ENCODE measurements at places on chromosomes 5 and 9.

DNA sequence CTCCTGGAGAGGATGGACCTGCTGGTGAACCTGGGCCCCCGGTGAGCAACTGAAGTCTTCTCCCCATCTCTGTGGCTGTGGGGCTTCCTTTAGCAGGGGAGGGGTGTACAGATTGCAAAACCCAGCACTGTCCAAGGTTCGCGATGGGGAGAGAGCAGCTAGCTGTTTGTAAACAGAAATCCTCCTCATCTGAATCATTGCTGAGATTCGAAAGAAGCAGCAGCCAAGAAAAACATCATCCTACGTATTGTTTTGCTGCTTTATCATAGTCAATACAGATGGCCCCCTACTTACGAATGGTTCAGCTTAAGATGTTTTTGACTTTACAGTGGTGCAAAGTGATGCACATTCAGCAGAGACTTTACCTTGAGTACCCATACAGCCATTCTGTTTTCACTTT is 80.0 kb upstream of the TGFBR1 start:
- DNase-seq = no peak

DNA sequence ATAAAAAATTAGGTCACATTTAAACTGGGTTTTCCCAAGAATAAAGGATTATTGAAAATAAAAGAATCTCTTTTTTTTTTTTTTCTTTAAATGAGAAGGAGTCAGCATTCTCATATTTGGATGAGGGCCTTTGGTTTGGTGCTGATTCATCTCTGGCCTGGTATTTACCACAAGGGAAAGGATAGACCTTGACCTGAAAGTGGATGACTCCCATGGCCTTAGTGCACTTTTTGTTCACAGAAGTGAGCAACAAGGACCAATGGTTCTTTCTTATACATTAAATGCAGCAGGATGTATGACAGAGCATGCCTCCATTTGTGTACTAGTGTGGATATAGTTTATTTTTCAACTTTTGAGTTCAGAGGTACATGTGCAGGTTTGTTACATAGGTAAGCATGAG is 6.9 kb downstream of the YTHDC2 start:
- no peak for DNase-seq

DNA sequence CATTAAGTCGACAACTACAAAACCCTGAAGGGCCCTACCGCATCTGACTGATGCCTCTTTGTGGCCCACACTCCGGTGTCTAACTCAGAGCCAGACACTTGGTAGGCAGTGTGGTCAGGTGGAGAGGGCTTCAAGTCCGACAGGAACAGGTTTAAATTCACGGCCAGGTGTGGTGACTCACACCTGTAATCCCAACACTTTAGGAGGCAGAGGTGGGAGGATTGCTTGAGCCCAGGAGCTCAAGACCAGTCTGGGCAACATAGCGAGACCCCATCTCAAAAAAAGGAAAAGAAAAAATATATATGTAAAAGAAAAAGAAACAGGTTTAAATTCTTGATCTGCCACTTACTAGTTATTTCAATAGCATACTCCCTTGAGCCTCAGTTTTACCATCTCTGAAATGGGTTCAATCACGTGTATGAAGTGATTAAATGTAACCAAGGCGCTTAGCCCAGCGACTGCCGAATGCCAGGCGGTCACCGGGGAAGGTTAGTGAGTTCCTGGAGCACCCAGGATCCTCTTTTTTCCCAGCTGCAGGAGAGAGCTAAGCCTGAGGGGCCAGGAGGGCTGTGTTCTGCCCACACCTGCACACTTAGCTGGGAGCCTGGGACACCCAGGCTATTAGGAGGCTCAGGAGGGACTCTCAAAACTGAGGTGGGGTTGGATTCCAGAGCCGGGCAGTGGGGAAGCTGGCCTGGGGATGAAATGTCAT is 943 bp downstream of the CLTB start:
- DNase-seq = no peak

- no peak for DNase-seq
These were observed 8.7 kb upstream of the GDA start for GRCh38 chr9:72140586-72140985.

- DNase-seq = no peak
These were observed 69.0 kb upstream of the MSX2 start for GRCh38 chr5:174655351-174655750.

DNA sequence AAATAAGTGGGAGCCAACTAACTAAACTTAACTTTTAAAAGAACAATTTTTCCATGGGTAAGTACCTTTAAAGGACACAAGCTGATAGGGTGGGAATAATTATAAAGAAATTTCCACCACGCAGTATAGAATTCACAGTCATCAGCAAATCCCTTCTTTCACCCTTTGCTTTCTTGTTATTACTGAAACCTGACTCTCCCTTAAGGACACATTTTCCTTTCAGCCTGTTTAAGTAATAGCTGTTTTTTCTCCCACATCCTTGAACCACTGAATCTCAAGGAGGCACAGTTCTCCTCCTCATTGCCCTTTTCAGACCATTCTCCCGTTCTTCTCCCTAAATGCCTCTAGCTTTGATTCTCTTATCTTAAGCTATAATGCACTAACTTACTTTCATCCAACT is 6.3 kb downstream of the C5orf15 start:
- DNase-seq = no peak

GRCh38 chr5:159515909-159516415 is 185.7 kb upstream of the IL12B start:
- peak; percentile 46 for DNase-seq

DNA sequence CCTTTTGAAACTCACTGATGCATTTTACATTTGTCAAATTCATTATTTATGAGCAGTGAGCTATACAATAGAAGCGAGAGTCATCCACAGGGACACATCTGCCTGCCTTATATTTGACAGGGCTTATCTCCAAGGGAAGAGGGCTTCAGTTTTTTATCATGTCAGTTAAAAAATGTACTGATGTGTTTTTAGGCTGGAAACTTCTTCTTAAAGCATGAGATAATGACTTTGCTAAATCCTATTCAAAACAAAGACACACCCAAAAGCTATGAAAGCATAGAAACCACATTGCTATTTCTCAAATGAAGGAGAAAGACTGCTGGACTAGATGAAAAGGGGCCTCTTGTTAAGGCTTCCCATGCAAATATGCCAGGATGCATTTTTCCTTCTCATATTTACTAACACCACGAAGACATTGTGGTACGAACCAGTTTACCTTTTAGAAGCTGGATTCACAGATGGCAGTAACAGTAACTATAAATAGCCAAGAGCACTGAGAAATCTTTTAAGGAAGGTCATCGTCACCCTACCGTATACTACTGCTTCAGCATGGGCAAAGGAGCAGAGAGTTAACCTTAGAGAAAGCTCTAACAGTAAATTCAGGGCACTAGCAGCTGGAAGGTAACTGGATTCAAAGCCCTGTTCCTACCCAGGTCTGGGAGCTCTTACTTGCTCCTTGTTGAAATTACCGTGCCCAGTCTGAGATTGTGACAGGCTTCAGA is 86.3 kb upstream of the IFNK start:
- DNase-seq = no peak

GRCh38 chr5:37308793-37309192 is 59.6 kb upstream of the CPLANE1 start:
- DNase-seq = no peak

DNA sequence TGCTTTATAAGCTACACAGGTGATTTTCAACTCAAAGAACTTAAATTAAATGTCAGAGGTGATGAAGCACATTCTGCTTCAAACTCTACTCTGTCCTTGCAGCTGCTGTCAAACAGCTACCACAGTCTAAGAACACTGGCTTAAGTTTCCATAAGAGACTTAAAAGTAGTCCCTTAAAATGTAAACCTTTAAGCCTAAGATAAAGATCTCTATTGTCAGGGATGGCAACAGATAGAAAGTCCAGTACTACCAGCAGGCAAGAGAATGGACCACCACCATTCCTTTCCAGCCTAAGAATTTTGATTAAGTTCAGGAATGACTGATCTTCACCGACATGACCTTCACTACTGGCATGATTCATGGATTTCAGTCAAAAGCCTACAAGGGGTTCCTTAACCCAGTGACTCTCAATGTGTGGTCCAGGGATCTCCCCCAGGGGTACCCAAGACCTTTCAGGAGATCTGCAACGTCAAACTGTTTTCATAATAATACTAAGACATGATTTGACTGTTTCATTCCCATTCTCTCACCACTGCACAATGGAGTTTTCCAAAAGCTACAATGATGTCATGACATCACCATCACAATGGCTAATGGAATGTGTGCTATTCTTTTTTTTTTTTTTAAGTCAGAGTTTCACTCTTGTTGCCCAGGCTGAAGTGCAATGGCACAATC is 41.1 kb upstream of the PLPP6 start:
- no peak for DNase-seq

DNA sequence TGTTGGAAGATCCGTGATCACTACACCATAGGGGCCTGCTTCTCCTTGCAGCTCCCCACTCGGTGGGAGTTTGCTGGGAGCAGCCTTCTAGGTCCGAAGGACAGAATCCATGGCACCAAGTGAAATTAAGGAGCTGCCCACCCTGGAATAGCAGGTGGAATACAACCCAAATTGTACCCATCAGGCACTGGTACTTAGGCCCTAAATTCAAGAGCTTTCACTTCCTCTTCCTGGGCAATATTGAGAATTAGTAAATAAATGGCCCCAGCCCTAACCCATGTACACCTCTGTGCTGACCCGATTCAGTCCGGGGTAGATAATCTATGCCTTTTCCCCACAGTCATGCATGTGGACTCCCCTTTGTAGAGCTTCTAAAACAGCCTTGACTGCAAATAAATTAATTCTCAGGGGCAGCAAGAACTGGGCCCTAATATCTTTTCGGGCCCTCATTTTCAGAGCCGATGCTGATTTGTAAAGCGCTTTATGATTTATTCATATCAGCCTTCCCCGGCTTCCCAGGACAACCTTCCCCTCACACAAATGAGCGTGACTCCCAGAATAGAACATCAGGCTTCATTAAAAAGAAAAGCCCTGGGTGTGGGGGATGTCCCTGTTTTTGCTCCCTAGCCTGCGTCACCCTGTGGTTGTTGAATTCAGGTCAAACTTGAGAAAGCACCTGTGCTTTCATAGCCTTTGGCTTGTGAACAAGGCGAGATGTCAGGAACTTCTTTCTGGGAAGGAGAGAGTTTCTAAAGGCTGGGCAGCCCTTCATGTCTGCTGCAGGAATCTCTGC is 126.1 kb upstream of the TBC1D2 start:
- no peak for DNase-seq

GRCh38 chr9:35840881-35841644 is 12.0 kb downstream of the TMEM8B start:
- no peak for DNase-seq

- DNase-seq = peak; percentile 18
These were observed 51.2 kb upstream of the TESK1 start for GRCh38 chr9:35553670-35554543.

GRCh38 chr5:16552666-16553343 is 64.0 kb downstream of the RETREG1 start:
- peak; percentile 49 for DNase-seq

DNA sequence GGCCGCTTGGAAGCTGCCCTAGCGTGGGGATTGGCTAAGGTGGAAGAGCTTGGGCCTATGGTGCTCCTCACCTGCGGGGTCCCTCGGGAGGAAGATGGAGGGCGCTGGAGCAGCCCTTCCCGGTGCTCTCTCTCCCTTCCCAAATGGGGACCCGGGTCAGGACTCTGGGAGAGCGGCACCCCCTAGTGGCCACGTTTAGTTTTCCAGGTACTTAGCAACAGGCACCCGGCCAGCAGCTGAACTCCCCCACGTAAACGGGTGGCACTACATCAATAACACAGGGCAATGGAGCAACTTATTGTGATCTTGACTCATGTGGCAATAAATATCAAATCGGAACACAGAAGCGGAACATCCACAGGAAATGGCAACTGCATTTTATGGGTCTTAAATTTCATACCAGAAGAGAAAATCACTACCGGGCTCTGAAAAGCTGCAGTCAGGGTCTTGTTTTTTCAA is 316.6 kb downstream of the AGTPBP1 start:
- no peak for DNase-seq

GRCh38 chr9:71638627-71639026 is 129.7 kb downstream of the CEMIP2 start:
- no peak for DNase-seq

DNA sequence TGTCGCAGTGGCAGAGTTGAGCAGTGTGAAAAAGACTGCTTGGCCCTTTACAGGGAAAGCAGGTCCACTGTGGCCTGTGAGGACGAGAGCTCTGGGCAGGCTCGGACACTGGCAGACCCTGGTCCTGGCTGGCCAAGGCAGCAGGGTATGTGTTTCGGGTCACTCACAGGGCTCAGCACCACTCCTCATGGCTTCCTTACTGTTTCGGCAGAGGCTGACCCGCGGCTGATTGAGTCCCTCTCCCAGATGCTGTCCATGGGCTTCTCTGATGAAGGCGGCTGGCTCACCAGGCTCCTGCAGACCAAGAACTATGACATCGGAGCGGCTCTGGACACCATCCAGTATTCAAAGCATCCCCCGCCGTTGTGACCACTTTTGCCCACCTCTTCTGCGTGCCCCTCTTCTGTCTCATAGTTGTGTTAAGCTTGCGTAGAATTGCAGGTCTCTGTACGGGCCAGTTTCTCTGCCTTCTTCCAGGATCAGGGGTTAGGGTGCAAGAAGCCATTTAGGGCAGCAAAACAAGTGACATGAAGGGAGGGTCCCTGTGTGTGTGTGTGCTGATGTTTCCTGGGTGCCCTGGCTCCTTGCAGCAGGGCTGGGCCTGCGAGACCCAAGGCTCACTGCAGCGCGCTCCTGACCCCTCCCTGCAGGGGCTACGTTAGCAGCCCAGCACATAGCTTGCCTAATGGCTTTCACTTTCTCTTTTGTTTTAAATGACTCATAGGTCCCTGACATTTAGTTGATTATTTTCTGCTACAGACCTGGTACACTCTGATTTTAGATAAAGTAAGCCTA is 15.7 kb downstream of the SQSTM1 start:
- peak; percentile 58 for DNase-seq

- DNase-seq = no peak
These were observed 19.9 kb upstream of the SVEP1 start for GRCh38 chr9:110599468-110599867.

- DNase-seq = no peak
These were observed 18.7 kb downstream of the HSD17B4 start for GRCh38 chr5:119470851-119471451.

GRCh38 chr5:138349852-138350562 is 2.5 kb upstream of the KDM3B start:
- no peak for DNase-seq

- DNase-seq = no peak
These were observed 287.8 kb upstream of the RASA1 start for GRCh38 chr5:86979811-86980411.

GRCh38 chr9:99103901-99104458 is 933 bp upstream of the TGFBR1 start:
- peak; percentile 4 for DNase-seq
